Mesothelial cell of epicardium (in vitro differentiated cells): ENCODE measurements at places on chromosomes 3 and 15.

- H3K4me1 ChIP-seq, result peaks cover 45% of the 10 kb centered on the region
- no peak within 1 kb of the TSS for H3K27ac ChIP-seq
- peaks cover 92% of the 10 kb centered on the region for H3K27me3 ChIP-seq
- H3K4me3 ChIP-seq, result peak within 1 kb of the TSS; percentile 66
Measured at GRCh38 chr15:40928821-40929659, at the start of gene DLL4. Gene DLL4, plus strand, starts transcription at chr15:40929340. Its CDS starts 329 bp downstream, at chr15:40929669.

- H3K4me1 ChIP-seq, result peaks cover 40% of the 10 kb centered on the region
- DNase-seq, result no peak
- H3K27me3 ChIP-seq, result no peaks in the 10 kb centered on the region
- H3K4me3 ChIP-seq, result no peak overlapping the region
- H3K27ac ChIP-seq, result peak overlapping the region; percentile 37
Measured at GRCh38 chr15:29911705-29912104, 89.4 kb upstream of the TJP1 start.

DNA sequence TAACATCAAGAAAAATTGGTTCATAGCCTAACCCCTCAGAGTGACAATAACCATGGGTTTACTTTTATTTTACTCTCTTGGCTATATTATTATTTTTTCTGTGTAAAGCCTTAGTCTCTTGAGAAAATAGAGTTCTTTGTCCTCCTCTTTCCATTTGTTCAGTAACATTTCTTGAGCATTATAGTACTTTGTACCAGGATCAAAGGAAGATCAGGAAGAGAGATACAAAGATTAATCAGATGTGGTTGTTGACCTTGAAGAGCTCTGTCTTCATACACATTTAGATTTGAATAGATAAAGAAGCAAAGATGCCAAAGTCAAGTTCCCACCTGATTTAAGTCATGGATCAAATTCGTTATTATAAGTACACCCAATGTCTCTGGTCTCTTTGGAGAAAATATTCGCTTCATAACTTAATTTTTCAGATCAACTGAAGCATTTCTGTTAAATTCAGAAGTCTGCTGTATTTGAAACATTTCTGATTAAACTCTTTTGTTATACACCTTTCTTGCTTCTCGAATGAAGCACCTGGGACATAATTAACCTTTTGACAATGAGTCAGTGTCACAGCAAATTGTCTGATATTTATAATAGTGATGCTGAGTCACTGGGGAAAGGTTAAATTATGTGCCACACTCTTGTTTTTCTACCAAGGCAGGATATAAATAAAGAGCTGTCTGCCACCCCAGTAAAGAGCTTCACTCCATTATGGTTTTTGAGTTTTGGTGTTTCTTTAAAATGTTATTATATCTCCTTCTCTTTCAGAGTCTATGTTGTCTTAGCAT is 100.2 kb downstream of the GHSR start:
- H3K27me3 ChIP-seq, result no peaks in the 10 kb centered on the region
- no peak overlapping the region for H3K4me3 ChIP-seq
- H3K27ac ChIP-seq, result peak overlapping the region; percentile 57
- peaks cover 48% of the 10 kb centered on the region for H3K36me3 ChIP-seq
- no peak for DNase-seq

GRCh38 chr3:117526470-117527079 is 817.0 kb downstream of the TUSC7 start:
- H3K4me3 ChIP-seq, result no peak overlapping the region
- H3K36me3 ChIP-seq, result no peaks in the 10 kb centered on the region
- H3K4me1 ChIP-seq, result peaks cover 46% of the 10 kb centered on the region
- peak; percentile 40 for DNase-seq
- no peaks in the 10 kb centered on the region for H3K27me3 ChIP-seq

DNA sequence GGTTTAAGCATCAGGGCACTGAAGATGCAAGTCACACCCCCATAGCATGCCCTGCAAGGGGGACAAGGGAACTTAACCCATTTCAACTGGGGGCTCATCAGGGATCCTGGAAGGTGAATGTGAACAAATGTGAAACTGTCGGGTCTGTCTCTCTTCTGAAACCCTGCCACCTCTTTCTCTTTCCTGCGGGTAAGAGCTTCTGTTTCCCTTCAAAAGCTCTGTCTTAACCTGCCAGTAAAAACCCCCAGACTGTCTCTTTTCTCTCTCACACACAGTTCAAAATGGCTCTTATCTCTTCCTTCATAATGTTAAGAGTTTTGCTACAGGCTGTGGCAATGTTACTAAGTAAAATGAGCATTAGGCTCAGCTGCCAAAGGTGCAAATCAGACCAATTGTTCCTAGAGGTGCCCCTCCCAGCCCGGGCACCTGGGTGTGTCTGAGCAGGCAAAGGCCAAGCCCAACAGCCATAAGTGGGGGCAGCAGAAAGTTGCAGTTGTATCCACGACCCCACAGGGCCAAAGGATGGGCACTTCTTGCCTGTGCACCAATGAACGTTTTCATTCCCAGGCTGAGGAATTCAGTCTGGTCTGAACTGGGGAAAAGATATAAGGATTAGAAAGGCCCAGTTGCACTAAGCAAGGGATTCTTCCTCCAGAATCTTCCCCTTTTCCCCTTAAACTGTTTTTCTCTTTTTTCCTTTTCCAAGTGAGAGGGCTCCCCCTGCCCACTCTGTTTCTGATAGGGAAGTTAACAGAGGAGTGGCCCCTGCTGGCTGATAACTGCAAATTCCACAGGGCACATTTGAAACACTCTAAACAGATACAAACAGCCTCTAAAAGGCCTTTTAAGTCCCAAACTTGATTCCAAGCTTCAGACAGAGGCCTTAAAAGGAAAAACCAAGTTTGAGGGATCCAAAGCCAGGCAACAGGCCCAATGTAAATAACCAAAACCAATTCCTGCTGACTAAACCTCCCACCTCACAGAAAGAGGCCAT is 113.8 kb upstream of the EPHA6 start:
- H3K4me1 ChIP-seq, result peaks cover 2% of the 10 kb centered on the region
- no peak overlapping the region for H3K27ac ChIP-seq
- H3K4me3 ChIP-seq, result no peak overlapping the region

- H3K27me3 ChIP-seq, result peaks cover 2% of the 10 kb centered on the region
- no peak overlapping the region for H3K27ac ChIP-seq
- peaks cover 8% of the 10 kb centered on the region for H3K4me1 ChIP-seq
- H3K36me3 ChIP-seq, result no peaks in the 10 kb centered on the region
Measured at GRCh38 chr3:143315766-143316165, 196.2 kb downstream of the CHST2 start.

DNA sequence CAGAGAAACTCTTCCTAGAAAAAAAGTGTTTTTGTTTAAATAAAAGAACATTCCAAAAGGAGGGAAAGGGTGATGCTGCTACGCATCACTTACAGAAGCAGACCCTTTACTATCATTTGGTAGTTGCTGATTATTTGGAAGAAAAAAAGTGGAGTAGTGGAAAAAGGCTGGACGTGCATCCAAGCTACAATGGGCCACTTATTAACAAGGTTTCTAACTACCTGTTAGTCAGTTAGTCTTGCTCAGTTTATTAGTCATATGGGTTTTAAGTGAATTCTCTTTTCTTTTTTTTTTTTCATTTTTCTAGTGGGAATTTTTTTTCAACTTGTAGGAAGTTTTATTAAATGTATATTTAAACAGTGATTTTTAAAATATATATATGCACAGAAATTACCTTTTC is 866.0 kb downstream of the MCTP2 start:
- no peaks in the 10 kb centered on the region for H3K27me3 ChIP-seq
- H3K36me3 ChIP-seq, result peaks cover 7% of the 10 kb centered on the region
- no peak for DNase-seq
- H3K4me3 ChIP-seq, result no peak overlapping the region

DNA sequence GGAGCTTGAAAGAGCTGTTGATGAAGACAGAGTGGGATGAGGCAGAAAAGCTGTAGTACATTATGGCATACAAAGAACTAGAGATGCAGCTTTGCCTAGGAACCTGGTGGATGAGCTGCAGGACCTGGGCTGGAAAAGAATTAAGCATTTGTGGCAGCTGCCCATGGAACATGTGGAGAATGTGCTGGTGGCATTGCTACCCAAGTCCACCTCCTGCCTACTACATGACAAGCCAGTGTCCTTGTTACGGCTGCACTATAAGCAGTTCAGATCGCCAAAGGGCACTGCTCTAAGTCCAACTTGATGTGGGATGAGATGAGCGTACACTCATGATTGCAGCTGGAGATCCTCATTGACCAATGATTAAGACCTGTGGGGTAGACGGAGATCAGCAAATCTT is 81.1 kb upstream of the ADPGK start:
- no peak overlapping the region for H3K4me3 ChIP-seq
- H3K27ac ChIP-seq, result no peak overlapping the region
- H3K4me1 ChIP-seq, result no peaks in the 10 kb centered on the region
- no peak for DNase-seq
- H3K27me3 ChIP-seq, result peaks cover 20% of the 10 kb centered on the region

GRCh38 chr3:72448375-72448823 is 399.8 kb downstream of the SHQ1 start:
- no peak for DNase-seq
- peaks cover 2% of the 10 kb centered on the region for H3K36me3 ChIP-seq
- H3K4me3 ChIP-seq, result peak overlapping the region; percentile 73

GRCh38 chr15:40731034-40731433 is 24.0 kb downstream of the RMDN3 start:
- no peaks in the 10 kb centered on the region for H3K4me1 ChIP-seq
- no peak overlapping the region for H3K4me3 ChIP-seq

DNA sequence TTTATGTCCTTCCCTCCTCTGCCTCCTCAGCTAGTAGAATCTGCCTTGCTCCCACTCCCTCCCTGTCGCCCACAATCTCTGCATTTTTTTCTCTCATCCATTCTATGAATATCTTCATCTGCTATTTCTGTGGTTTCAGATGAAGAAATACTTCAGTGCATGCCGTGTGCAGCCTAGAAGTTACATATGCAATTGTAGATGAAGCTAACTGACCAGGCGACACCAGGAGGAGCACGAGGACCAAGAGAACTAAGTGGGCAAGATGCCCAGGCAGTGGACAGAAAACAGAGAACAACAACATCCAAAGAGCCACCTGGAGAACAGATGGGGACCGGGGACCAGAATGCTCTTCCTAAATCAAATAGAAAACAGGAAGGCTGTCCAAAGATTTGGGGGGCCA is 121.4 kb upstream of the ATP11B start:
- H3K4me3 ChIP-seq, result no peak overlapping the region
- peaks cover 3% of the 10 kb centered on the region for H3K4me1 ChIP-seq
- H3K27me3 ChIP-seq, result peaks cover 36% of the 10 kb centered on the region
- no peak overlapping the region for H3K27ac ChIP-seq
- DNase-seq, result no peak

DNA sequence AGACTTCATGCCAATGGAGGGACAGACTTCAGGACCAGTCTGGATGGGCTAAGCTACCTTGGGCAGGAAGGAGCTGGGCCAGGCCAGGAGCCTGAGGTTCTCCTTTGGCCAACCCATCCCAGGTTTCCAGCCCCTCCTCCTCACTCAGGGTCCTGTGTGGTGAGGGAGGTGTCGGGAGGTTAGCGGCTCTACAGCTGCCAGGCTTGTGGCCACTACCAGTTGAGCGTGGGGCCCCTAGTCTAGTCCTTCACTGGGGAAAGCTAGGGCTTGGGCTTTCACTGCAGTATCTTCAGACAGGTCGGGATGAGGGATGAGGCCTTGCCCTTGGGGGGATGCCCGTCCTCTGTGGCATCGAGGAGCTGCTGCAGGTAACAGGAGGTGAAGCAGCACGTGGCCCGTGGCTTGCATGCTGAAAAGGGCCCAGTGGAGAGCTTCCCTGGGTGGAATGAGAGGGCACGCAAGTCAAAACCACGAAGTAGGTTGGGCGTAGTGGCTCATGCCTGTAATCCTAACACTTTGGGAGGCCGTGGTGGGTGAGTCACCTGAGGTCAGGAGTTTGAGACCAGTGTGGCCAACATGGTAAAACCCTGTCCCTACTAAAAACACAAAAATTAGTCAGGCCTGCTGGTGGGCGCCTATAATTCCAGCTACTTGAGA is 8.5 kb upstream of the FANCD2 start:
- H3K4me3 ChIP-seq, result no peak overlapping the region
- no peak for DNase-seq
- H3K36me3 ChIP-seq, result peaks cover 8% of the 10 kb centered on the region
- peaks cover 7% of the 10 kb centered on the region for H3K4me1 ChIP-seq

GRCh38 chr3:13021141-13022114 is 51.8 kb downstream of the IQSEC1 start:
- H3K36me3 ChIP-seq, result no peaks in the 10 kb centered on the region
- peaks cover 18% of the 10 kb centered on the region for H3K4me1 ChIP-seq
- no peak for DNase-seq
- H3K27ac ChIP-seq, result peak overlapping the region; percentile 71
